ENCODE measurements at places on chromosomes 6 and 20.

DNA sequence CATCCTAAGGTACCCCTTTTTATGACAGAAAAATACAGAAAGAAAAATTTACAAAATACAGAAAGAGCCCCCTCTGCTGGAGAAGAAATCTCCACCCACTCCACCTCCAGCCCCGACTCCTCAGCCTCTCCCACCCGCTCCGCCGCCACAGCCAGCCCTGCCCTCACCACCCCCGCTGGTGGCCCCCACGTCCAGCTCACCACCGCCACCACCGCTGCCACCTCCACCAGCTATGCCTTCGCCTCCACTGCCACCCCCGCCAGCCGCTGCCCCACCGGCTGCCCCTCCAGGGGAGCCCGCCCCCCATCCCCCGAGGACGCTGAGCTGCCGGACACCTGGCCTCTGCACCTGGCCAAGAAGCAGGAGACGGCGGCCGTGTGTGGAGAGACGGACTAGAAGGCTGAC, 17.7 kb downstream of the WFDC2 start:
- DNase-seq = no peak

DNA sequence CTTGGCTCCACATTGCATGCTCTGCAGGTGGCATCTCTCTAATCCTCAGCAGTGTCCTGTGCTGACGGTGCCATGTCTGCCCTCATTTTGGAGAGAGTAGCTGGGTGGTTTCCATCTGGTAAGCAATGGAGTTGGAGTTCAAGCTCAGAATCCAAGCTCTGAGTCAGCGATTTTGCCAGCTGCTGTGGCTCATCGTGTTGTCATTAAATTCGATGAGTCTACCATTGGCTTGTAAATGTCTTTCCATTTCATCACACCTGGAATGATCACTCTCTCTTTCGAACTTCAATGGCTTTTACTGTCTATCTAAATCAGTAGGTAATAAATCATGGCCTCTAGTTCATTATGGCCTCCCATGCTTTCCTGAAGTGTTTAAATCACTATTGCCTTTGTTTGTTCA, 378.5 kb upstream of the TSHZ2 start:
- no peak for DNase-seq

DNA sequence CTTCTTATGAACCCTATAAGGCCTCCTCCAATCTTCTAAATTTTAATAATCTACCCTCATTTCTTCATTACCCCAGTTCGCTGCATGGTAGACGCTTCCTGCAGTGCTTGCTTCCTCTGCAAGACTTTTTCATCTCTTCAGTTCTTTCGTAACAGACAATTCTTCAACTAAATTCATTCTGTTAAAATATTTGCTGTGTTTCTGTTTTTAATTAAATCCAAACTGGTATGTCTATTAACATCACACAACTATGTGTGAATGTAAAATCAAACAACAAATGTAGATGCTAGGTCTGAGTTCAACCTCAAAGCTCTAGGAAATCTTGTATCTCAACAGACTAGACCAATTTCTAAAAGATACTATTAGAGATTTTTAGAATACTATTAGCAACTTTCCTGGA, 199.3 kb downstream of the RNGTT start:
- DNase-seq = no peak

GRCh38 chr6:90253631-90254030, 43.0 kb downstream of the BACH2 start:
- DNase-seq = no peak

DNA sequence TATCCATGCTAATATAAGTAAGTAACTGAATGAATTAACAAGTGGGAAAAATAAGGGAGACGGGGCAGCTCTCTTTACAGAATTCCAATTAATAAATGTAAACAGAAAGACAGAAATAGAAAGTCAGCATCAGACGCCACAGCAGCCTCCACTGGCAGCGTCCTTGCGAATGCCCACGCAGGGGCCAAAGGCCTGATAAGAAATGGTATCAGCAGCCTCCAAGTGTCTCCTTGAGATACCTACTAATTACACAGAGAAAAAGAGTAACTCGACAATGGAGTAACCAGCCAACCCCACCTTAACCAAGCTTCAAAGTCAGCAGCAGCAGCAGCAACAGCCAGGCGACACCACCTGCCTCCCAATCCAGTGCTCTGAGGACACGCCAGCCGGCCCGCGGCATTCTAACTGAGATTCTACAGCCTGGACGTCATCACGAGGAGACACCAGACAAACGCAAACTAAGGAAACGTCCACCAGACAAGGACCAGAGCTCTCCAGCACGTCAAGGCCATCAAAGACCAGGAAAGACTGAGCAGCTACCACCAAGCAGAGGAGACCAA, 78.8 kb downstream of the TAF4 start:
- DNase-seq = no peak

DNA sequence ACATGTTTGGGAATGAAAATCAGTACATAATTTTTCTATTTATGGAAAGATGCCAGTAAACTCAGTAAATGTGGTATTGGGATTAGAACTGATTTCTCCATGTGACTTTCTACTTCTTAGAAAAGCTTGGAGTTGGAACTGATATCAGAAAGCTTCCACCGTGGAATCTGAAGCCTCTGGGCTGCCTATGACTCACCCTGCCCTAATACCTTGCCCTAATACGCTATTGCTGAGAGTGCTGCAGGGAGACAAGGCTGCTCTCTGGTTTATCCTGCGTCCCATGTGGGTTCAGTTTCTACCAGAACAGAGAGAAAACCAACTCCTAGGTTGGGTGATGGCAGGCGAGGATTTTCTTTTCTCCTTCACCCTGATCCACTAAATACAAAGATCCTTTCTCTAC, 3.3 kb upstream of the STMND1 start:
- no peak for DNase-seq

GRCh38 chr6:30824698-30825097, 59.6 kb upstream of the DDR1 start:
- no peak for DNase-seq

- no peak for DNase-seq
These were observed 750 bp downstream of the MAP7 start for GRCh38 chr6:136549300-136550044.

DNA sequence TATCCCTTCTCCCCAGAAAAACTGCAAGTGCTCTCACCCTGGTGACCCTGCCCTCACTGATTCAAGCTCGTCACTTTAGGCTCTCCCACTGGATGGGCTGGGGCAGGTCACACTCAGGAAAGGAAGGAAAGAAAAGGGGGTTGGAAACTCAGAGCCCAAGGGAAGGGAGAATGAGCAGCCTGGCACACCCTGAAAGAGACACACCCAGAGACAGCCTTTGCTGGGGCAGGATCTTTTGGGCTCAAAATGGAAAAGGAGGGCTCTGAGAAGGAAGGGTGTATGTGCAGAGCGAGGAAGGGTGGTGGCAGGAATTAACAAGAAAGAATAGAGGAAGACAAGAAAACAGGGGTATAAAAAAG, 2.5 kb downstream of the PPP1R18 start:
- no peak for DNase-seq

GRCh38 chr20:45311589-45312211, 3.6 kb upstream of the MATN4 start:
- DNase-seq = no peak

GRCh38 chr20:57756921-57757320, 47.1 kb upstream of the PMEPA1 start:
- DNase-seq = no peak

DNA sequence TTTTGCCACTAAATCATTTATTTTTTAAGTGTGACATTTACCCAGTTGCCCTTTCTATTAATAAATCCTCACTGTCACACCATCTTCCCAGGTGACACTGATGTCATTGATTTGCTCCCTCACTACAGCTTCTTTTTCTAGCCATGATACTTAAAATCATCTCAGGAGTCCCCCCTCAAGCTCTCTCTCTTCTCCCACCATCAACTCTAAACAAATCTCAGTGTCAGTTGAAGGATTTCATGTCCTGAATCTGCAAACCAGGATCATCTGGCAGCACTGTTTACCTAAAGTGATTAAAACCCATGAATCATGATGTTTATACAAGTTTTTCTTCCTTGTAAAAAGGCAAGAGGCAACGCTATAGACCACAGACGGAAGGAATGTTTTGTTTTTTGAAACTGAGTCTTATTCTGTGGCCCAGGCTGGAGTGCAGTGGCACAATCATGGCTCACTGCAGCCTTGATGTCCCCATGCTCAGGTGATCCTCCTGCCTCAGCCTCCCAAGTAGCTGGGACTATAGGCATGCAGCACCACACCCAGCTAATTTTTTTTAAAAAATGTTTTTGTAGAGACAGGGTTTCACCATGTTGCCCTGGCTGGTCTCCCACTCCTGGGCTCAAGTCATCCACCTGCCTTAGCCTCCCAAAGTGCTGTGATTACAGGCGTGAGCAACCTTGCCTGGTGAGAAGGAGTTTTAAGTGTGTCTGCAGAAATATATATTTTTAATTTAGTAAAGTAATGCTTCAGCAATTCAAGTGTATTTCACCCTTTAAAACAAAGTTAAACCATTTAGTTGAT, 30.1 kb upstream of the SH3BGRL2 start:
- DNase-seq = peak; percentile 26

- DNase-seq = no peak
These were observed 1.3 kb upstream of the OCSTAMP start for GRCh38 chr20:46551522-46552381.

- no peak for DNase-seq
These were observed 156.9 kb downstream of the FOXC1 start for GRCh38 chr6:1766654-1767053.

DNA sequence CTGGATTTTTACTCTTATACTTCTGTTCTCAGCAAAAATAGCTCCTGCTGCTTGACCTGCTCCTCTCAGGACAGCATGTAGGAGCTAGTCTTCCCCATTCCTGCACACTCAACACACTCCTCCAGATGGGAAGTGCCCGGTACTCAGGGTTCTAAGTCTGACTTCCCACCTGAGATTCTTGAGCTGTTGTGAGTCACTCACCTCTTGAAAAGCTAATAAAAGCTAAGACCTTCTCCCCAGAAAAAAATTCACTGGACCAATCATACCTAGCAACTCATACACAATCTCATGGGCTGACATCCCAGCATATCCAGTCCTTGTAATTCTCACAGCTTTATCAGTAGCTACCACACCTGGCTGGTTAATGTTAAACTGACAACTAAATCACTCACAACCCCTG, 53.5 kb downstream of the TRPC4AP start:
- no peak for DNase-seq

DNA sequence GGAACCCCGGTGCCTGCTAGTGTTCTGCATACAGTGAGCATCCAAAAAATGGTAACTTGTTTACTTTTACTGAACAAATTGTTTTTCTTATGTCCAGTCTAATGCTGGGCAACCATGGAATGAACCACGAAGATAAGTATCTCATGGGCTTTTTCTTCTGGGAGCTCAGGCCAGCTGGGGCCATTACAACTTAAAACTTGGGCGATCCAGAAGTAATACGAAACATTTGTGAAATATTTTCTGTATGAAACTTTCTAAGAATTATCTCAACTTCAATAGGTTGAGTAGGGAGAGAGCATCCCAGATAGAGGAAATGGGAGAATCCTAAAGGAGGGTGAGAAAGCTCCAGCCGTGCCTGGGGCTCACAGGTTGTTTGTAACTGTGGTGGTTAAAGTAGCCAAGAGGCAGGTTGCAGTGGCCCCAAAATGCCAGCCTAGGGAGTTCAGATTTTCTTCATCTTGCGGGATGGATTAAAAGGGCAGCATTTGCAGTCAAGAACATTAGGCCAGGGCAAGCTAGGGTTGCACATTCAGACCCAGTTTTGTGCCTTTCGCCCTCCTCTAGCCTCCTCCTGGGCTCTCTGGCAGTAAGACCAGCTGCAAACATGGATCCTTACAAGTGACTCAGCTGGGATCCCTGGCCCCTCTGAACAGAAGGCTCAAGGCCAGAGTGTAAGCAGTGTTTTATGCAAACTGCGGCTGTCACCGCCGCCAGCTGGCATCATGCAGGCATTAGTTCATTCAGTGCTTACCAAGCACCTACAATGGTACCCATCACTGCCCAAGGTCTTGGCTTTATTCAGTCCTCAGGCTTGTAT, 41.5 kb downstream of the ELMO2 start:
- no peak for DNase-seq

GRCh38 chr6:157200611-157201010, 122.7 kb downstream of the TMEM242 start:
- no peak for DNase-seq

DNA sequence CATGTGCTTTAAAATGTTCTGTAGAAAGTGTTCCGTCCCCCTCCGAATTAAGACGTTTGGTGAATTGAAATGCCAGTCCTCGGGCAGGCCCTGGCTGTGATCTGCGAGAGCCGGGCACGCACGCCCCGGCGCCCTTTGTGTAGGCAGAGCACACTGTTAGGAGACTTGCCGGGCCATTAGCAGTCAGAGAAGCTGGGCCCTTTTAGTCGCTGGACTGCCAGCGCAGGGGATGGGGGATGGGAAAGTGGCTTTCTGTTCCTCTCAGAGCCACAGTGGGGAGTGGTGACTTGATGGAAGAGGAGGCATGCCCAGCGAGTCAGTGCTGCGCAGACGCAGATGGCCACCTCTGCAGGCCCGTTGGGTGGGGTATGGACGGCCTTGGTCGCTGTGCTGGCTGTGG, 2.2 kb downstream of the PPP1R3G start:
- no peak for DNase-seq

- no peak for DNase-seq
These were observed 641.6 kb downstream of the HACE1 start for GRCh38 chr6:104218116-104218515.

DNA sequence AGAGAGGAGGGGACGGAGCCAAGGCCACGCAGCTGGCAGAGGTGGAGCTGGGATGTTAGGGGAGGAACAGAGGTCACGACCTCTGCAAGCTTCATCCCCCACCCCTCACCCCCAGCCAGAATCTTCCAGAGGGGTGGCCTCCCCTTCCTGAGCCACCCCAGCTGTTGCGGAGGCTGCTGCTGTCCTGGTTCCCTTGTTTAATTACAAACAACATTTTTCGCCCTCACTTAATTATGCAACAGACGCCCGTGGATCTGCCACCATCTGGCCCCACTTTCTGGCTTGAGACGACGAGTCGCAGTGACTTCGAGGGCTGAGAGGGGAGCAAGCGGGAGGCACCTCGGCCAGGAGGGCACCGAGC, 153.7 kb upstream of the PTPN1 start:
- DNase-seq = no peak

DNA sequence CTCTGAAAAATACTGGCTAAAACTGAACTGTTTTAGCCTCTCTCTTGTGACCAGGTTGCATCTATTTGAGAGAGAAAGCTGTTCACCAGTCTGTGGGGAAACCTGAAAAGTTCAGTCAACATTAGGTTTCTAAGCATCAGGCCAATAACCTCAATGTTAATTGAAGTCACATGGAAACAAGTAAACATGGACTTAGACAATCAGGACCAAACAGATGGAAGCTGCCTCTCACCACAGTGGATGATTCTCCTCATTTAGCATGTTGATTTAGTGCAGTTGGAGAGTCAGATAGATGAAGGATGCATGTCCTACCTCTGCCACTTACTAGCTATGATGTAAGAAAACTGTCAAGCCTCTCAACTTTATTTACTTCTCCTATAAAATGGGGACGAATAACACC, 18.2 kb downstream of the SCGN start:
- DNase-seq = no peak

DNA sequence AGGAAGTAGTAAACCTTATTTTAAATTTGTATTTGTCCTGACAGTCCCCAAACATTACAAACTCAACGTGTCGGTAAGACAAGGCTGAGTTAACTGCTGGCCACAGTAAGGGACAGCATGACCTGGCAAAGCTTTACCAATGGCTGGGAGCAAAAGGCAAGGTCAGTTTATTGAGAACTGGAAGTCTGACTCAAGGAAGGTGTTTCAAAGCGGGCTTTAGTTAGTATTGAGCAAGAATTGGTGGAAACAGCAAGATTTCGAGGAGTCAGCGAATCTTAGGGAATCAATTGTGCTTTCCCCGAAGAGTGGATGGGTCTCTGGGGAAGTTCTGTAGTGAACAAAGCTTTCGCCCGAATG, 885 bp upstream of the GZF1 start:
- DNase-seq = no peak

Measured in AG04449 (cell line).